Pancreas (tissue), 10 donors: ENCODE measurements at places on chromosomes 11 and 22. TPM values are rescaled to one million over a fixed set of nuclear protein-coding genes. Genes with fewer than 3 reads are reported as not detected.
A peak's percentile ranks its signal among the peaks of the same experiment; 100 is the strongest.

APOBEC3G gene
- 2.8 TPM for total RNA-seq

GRK3 gene
- total RNA-seq: 11.4 TPM

MMP8 gene
- total RNA-seq: not detected

MMP10 gene
- total RNA-seq: 0.44 TPM

CNGA4 gene
- total RNA-seq: 0.12 TPM

KRTAP5-2 gene
- total RNA-seq: not detected

MPPED1 gene
- total RNA-seq: not detected

DGAT2 gene
- total RNA-seq: 0.57 TPM

OR5P2 gene
- total RNA-seq: not detected

YIF1A gene
- 54.3 TPM for total RNA-seq

MUC5AC gene
- total RNA-seq: not detected

OR8A1 gene
- not detected for total RNA-seq

DNA sequence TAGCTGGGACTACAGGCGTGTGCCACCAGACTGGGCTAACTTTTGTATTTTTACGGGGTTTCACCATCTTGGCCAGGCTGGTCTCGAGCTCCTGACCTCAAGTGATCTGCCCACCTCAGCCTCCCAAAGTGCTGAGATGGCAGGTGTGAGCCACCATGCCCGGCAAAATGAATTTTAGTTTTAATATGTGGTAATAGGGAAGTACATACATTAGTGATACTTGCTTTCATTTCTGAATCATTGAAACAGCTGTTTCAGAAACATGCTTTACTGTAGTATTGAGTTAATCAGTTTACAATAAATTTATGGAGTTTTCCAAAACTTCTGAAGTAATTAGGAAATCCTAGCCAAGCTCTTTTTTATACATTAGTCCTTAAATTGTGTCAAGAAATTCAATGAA lies 15.6 kb downstream of the PCF11 start:
- H3K27me3 ChIP-seq: no peaks in the 10 kb centered on the region
- peaks cover 16% of the 10 kb centered on the region for H3K36me3 ChIP-seq
- DNase-seq: no peak
- no peak overlapping the region for H3K4me3 ChIP-seq
- no peak overlapping the region for H3K27ac ChIP-seq

DNA sequence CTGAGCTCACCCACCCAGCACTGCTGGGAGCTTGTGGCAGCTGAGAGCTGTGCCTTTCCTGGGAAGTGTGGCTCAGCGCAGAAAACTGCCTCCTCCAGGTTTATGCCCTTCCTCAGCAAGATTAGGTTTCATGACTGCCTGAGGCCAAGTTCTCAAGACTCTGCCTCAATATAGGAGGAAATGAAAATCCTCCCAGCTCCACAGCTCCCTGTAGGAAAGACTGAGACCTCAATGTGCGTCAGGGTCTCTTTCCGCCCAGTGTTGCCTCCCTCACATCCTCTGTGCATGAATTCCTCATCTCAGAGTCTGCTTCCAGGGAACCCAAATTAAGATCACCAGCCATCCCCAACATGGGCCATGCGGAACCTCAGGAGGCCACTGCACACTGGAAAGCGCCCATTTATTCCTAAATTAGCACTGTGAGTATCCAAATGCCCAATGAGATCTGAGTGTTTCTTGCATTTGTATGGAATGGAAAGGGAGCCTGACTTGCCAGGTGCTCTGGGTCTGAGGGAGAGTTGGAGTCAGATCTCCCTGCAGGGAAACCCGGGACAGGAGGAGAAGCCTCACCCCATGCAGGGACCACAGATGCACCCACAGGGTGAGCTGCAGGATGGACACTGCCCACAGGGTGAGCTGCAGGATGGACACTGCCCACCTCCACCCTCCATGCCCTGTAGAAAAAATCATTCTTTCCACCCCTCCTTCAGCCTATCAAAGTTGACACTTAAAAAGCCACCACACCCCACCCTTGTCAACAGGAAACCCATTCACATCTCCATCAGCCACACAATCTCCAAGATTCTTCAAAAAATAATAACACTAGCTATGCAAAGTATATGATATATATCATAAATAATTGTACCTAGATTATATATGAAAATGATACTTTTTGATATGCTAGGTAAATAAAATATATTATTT lies 97.4 kb upstream of the IGLL5 start:
- H3K36me3 ChIP-seq: no peaks in the 10 kb centered on the region
- DNase-seq: no peak
- H3K27ac ChIP-seq: no peak overlapping the region
- H3K4me3 ChIP-seq: no peak overlapping the region

- no peaks in the 10 kb centered on the region for H3K4me1 ChIP-seq
- no peak overlapping the region for H3K27ac ChIP-seq
- no peaks in the 10 kb centered on the region for H3K36me3 ChIP-seq
- no peak for DNase-seq
- no peak overlapping the region for H3K4me3 ChIP-seq
- no peaks in the 10 kb centered on the region for H3K27me3 ChIP-seq
Observed at GRCh38 chr22:45731798-45732495, 60.3 kb downstream of the ATXN10 start.

GRCh38 chr22:21652547-21653545 lies 10.7 kb downstream of the SDF2L1 start:
- H3K27ac ChIP-seq: no peak overlapping the region
- no peak overlapping the region for H3K4me3 ChIP-seq
- H3K27me3 ChIP-seq: no peaks in the 10 kb centered on the region

- H3K27me3 ChIP-seq: no peaks in the 10 kb centered on the region
- no peak overlapping the region for H3K4me3 ChIP-seq
- H3K27ac ChIP-seq: no peak overlapping the region
- DNase-seq: no peak
Observed at GRCh38 chr11:24253237-24253760, 243.6 kb upstream of the LUZP2 start.

- H3K36me3 ChIP-seq: no peaks in the 10 kb centered on the region
- H3K4me1 ChIP-seq: no peaks in the 10 kb centered on the region
- no peak for DNase-seq
- H3K27me3 ChIP-seq: no peaks in the 10 kb centered on the region
- no peak overlapping the region for H3K4me3 ChIP-seq
Observed at GRCh38 chr11:122405547-122406341, 249.8 kb upstream of the UBASH3B start.

- no peak for DNase-seq
- H3K27ac ChIP-seq: no peak overlapping the region
- no peaks in the 10 kb centered on the region for H3K4me1 ChIP-seq
Observed at GRCh38 chr11:58259983-58260382, 8.1 kb downstream of the OR10W1 start.

DNA sequence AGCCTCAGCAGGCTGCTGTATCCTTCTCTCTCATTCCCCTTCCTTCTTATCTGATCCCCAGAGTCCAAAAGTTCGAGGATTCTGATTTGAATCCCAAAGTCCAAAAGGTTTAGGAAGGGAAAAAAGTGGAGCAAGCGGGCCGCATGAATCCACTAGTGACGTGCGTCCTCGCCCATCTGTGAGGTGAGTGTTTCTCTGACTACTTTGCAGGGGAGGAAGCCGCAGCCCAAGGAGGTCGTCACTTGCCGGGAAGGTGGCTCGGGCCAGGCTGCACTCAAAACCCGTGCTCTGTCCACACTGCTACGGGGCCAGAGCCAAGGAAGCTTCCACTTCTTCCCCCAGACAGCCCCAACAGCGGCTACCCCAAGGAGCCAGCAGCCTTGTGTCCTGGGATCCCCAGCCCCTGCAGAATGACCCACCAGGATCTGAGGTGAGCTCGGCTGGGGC lies 16.3 kb downstream of the SLC25A18 start:
- H3K36me3 ChIP-seq: no peaks in the 10 kb centered on the region
- DNase-seq: no peak

DNA sequence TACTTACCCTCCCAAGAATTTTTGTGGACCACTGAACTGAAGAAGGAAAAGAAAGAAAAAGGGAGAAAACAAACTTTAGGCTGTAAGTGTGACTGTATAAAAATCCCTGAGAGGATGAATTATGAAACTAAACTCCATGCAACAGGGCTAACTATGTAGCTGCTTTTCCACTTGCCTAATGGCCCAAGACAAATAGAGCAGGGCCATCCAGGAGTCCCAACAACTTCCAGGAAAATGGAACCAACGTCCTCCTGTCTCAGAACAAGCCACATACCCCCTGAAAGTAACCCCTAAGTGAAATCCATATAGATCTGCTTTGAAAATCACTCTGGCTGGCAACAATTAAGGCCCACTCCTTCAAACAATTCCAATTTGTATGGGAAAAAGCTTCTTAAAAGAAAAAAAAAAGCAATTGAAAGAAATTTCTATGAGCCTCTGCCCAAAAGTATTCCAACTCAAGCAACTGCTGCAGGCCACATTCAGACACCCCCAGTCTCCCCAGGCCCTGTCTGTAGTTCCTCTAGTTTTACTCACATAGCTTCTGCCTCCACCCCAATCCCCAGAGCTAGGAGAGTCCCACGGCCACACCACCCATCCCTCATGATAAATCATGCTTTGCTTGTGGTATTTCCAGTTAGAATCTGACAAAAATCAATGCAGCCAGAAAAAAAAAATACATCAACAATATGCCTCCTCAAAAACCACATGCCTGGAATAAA lies 12.7 kb downstream of the RBFOX2 start:
- no peak for DNase-seq
- H3K36me3 ChIP-seq: no peaks in the 10 kb centered on the region
- no peaks in the 10 kb centered on the region for H3K4me1 ChIP-seq
- no peak overlapping the region for H3K4me3 ChIP-seq

DNA sequence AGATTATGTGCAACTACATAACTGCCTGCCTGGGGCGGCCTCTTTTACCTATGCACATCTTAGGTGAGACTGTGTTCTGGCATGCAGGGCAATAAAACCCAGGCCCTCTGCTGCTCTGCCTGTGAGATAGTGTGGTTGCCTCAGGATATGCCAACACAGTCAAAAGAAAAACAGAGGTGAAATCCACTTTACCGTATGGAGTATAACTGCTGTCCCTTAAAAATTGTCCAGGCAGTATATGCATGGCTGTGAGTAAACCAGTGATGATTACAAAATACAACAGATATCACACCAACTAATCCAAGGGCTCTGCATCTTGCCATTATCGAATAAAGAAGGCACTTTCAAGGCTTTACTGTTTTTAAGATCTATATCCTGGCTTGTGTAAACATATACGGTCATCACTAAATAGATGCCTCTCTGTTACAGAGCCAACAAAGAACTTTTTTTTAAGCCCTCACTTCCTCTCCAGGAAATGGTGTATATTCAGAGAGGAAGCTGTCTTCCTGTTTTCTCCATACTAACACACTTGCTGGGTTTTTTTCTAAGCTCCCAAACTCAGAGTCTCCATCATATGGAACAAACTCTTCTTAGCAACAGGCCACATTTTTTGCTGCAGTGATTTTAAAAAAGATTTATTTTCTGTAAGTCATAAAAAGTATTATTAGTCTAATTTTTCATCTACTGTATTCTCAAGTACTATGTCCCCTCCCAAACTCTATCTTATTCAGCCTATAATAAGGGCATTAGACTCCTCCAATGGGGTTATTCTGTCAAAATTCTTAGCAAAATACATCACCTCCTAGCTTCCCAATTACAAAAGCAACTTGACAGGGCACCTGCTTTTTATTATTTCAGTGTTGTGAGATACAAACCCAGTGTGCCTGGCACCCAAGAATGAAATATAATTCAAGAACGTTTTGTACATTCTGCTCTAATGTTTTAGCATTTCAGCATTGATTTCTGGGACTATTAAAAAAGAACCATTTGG lies 135.2 kb downstream of the MAML2 start:
- no peaks in the 10 kb centered on the region for H3K27me3 ChIP-seq
- no peak overlapping the region for H3K27ac ChIP-seq
- DNase-seq: no peak
- no peaks in the 10 kb centered on the region for H3K4me1 ChIP-seq

DNA sequence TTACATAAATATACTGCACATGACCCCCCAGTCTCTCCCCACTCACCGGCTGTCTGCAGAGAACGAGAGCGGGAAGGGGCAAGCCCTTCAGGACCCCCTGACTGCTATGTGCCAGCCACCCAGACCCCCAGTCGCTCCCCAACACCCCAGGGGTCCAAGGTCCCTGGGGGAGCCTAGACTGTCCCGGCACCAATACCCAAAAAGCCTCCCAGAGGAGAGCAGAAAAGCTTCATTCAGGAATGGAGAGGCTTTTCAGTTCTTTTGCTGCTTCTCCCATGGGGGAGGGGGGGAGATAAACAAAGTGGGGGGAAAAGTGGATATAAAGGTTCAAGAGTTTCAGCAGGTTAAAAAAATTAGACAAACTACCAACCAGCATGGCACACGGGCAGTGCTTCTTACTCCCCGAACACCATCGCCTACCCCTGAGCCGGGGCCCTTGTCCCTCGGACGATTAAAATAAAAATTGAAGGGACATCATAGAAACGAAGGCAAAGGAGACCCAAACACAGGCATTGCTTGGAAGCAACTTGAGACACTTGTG lies 1.3 kb downstream of the CSNK1E start:
- H3K27me3 ChIP-seq: no peaks in the 10 kb centered on the region
- H3K36me3 ChIP-seq: no peaks in the 10 kb centered on the region
- peak overlapping the region; percentile 77 for H3K4me3 ChIP-seq
- no peak for DNase-seq
- H3K27ac ChIP-seq: peak overlapping the region; percentile 86
- peaks cover under 1% of the 10 kb centered on the region for H3K4me1 ChIP-seq

GRCh38 chr22:46681010-46681409 lies 57.0 kb downstream of the CERK start:
- H3K27me3 ChIP-seq: no peaks in the 10 kb centered on the region
- H3K4me3 ChIP-seq: no peak overlapping the region
- H3K36me3 ChIP-seq: peaks cover 7% of the 10 kb centered on the region

DNA sequence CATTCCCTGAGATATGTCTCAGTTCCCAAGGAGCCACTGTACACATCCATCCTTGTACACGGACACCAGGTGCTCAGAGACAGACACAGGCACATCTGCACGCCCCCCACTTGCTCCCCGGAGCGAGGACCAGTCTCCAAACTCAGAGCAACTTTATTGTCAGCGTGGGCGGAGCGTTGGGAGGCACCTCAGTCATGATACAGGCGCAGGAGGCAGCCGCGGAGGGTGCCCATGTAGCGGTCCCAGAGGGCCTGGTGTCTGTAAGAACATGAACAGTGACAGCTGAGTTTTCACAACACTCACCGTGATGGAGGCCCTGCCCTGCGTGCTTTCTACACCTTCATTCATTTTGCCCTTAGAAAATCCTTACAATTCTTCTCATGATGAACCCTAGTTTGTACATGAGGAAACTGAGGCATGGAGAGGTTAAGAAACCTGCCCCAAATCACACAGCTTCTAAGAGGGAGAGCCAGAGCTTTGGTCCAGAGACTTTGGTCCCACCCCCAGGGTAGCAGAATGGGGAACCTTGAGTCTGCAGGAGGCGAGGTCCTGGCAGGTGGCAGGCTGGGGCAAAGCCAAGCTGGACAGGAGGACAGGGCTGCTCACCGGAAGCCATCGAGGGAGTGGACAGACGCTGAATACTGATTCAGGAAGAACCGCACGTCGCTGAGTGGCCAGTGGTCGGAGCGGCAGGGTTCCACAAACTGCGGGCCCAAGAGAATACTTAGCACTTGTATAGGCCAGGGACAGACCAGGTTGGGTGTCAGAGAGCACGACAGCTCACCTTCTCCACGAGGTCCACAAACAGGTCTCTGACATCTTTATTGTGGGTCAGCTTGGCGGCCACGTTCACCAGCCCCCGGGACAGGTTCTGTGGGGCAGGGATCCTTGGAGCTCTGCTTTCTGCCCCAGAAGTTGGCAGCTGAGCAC lies 4.2 kb downstream of the FIBP start:
- H3K36me3 ChIP-seq: no peaks in the 10 kb centered on the region
- H3K4me3 ChIP-seq: no peak overlapping the region
- H3K27ac ChIP-seq: no peak overlapping the region
- no peaks in the 10 kb centered on the region for H3K4me1 ChIP-seq
- DNase-seq: no peak
- H3K27me3 ChIP-seq: no peaks in the 10 kb centered on the region

- H3K36me3 ChIP-seq: no peaks in the 10 kb centered on the region
- H3K4me1 ChIP-seq: no peaks in the 10 kb centered on the region
- H3K4me3 ChIP-seq: no peak overlapping the region
Observed at GRCh38 chr22:31574055-31574670, 77.8 kb downstream of the SFI1 start.
